Prostate gland (tissue), 2 donors: ENCODE measurements at places on chromosomes 6 and 20.

DNA sequence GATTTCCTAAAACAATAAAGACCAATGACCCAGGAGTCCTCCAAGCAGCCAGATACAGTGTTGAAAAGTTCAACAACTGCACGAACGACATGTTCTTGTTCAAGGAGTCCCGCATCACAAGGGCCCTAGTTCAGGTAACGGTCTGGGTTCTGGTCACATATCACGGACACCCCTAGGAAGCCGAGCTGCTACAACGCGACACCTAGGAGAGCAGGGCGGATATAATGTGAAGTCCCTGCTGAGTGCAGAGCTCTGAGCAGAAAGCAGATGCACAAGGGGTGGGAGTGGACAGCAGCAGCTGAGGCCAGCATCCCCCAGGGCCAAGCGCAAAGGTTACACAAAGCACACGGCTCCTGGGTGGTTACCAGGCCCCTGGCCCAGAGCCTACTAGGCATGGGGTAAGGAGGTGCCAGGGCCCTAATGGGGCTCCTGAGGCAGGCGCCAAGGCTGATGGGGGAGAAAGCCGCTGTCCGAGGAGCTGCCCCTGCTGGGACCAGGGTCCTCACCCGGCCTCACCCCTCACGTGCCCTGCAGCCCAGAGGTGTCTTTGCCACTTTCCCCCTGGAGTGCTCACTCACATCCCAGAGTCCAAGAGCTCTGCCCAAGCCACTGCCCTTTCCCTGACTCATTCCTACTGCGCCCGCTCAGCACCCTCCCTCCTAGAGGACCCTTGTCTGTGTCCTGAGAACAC, 8.4 kb downstream of the CST7 start:
- no peak for DNase-seq

DNA sequence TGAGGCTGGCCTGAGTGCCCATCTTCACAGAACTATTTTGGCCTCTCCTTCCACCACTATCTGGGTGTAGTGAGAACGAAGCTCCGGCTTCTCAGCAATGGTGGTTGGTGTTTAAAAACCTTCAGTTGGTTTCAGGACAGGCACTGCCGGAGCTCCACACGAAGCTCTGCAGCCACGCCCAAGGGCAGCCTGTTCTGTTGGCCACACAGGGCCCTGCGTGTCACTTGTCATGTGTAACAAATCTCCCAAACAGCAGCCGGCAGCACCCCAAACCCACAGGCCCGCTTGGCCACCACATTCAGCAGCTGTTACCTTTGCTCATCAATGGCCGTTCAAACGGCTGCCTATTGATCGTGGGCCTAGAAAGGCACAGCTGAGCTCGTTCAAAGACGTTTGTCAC, 97.5 kb downstream of the ERMARD start:
- no peak for DNase-seq

DNA sequence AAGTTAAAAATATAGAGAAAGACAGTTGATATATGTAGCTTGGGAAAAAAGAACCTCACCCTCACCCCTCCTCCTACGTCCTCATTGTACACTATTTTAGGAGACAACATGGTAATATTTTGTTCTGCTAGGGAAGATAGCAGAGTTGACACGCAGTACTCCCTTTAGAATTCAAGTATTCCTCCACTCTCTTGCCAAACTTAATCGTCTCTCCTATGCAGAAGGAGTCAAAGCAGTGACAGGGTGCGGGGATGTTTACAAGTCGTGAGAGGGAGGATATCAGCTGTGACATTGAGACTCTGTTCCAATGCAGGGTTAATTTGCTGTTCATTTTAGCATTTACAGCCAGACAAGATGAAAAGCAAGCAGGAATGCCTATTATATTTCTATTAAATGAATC, 97.5 kb downstream of the SOBP start:
- no peak for DNase-seq

GRCh38 chr20:25090492-25091429, 8.8 kb upstream of the VSX1 start:
- no peak for DNase-seq

DNA sequence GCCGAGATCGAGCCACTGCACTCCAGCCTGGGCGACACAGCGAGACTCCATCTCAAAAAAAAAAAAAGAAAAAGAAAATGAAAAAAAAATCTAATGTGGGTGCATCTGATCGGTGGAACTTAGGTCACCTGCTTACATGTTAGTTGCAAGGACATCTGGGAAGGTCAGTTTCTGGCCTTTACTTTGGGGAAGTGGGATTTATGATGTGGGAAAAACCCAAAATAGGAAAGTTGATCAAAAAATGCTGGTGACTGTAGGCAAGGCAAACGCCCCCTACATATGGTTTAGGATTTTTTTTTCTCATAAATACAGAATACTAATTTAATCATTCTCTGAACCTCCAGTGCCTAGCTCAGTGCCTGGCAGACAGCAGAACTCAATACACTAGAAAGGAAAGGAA, 69.2 kb upstream of the PIM1 start:
- no peak for DNase-seq

DNA sequence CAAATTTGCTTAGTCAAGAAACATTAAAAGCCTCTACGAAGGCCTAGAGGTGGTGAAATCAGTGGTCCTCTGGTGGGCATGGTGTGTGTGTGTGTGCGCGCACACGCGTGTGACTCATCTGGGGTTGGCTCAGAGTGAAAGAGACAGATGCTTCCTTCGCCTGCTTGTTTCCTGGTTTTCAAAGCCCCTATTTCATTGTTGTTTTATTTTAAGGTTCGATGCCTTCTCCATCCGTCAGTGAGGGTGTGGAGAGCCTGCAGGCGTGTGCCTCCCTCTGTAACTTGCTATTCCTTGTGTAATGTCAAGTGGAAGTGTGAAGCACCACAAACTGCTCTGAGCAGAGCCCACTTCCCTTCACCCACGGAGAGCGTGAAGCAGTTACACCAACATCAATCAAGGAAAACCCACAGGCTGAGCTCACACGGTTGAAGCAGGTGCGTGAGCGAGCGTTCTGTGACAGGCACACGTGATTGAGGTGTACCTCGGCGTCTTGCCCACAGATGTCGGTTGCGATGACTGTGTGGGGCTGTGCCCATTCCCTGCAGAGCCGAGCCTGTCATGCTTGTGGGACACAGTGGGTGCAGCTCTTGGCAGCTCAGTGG, 233.9 kb downstream of the PRL start:
- no peak for DNase-seq

GRCh38 chr6:138205437-138206094, 12.7 kb downstream of the PBOV1 start:
- no peak for DNase-seq

GRCh38 chr6:11992086-11992485, 20.0 kb upstream of the HIVEP1 start:
- no peak for DNase-seq

- DNase-seq, result no peak
Measured at GRCh38 chr20:21003902-21004301, 102.3 kb downstream of the LINC00237 start.

DNA sequence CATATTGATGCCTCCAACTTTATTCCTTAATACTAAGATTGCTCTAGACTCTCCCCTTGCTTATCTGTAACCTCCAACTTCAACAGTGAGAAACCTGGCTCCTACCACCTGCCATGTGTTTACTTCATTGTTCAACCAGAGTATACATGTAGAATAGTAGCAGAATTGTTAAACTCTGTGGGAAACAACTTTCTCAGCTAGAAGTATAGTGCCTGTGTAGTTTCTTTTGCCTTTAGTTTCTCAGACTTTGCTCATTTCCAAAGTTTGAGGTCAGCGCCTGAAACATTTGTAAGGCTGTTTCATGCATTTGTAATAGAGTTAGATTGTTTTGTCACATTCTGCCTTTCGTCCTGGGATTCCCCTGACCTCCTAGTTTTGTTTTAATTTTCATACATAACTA, 34.9 kb upstream of the HECA start:
- DNase-seq, result no peak

- DNase-seq, result no peak
Measured at GRCh38 chr20:37378785-37379598, 33.1 kb downstream of the SRC start.

GRCh38 chr6:133923938-133924593, 29.0 kb upstream of the TBPL1 start:
- peak; percentile 76 for DNase-seq

DNA sequence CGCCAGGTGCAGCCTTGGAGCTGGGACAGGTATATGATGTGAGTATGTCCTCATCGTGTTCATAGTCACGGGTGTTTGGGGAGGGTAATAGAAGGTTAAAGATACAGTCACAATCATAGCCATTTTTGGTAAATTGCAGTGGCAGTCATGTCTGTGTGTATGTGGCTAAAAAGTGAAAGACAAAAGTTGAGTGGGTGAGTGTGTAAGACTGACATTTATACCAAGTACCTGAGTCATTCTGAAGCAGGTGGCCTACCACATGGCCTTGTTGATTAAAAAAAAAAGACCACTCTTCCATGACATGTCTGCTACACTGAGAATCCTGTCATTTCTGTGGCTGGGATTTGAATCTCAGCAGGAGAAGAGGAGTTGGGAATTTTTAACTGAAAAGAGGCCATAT, 181.9 kb downstream of the SCP2D1 start:
- no peak for DNase-seq

GRCh38 chr6:170081556-170081955, 209.3 kb downstream of the DLL1 start:
- DNase-seq, result no peak

DNA sequence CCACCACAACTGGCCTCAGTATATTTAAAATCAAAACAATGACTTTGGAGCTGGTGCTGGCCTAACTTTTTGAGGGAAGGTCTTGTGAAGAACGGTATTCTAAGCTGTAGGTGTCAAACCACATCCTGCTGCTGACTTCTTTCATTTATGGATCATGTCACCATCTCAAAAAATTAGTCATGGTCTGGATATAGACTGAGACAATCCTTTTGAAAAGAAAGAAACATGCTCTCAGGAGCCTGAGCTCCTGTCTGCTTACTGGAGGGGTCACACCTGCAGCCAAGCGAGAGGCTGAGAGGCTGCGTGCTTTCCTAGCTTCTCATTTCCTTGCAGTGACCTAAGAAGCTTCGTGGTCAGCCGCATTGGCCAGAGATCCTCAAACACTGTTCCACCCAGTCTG, 55.2 kb downstream of the TIAM2 start:
- DNase-seq, result no peak

DNA sequence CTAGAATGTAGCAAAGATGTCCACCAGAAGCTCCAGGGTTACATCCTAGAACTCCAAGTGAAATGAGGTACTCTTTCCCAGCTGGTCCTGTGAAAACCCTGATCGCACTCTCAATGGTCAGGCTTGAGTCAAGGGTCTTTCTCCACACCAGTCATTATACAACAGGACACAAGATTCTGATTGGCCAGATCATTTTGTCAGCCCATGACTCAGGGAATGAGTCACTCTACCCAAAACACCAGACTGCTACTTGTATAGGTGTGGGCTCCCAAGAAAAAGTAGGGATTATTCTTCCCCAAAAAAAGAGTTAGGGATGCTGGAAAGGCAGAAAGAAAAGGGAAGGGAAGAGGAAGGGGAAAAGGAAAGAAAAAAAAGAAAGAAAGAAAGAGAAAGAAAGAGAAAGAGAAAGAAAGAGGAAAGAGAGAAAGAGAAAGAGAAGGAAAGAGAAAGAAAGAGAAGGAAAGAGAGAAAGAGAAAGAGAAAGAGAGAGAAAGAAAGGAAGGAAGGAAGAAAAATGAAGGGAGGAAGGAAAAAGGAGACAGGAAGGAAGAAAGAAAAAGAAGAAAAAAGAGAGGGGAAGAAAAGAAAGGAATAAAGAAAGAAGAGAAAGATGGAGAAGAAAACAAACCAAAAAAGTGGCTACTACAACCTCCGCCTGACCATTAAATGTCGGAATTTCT, 30.5 kb downstream of the ANKEF1 start:
- no peak for DNase-seq

DNA sequence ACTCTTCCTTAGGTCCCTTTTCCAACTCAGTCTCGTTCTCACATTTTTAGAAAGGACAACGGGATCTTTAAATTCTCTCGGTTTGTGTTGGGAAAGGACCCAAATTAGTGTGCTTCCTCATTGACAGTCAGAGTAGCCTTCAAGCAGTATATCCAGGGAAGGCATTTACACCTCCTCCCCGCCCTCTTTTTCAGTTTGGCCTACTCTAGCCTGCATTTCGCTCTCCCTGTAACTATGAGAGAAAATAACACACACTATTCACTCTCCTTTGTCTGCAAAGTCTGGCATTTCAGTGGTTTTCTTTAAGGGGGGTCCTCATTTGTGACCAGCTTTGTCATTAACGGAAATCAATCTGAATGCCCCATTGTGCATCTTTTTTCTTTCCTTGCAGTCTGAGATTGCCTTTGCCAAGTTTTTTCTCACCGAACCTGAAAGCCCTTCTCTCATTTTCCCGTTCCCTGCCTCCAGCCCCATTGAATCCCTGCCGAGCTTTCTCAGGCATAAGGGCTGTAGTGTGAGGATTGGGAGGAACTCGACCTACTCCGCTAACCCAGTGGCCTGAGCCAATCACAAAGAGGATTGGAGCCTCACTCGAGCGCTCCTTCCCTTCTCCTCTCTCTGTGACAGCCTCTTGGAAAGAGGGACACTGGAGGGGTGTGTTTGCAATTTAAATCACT, 393 bp upstream of the FABP7 start:
- no peak for DNase-seq

- no peak for DNase-seq
Measured at GRCh38 chr6:66189915-66190314, 482.9 kb upstream of the EYS start.

GRCh38 chr6:139391709-139392108, 17.3 kb upstream of the CITED2 start:
- DNase-seq, result no peak

DNA sequence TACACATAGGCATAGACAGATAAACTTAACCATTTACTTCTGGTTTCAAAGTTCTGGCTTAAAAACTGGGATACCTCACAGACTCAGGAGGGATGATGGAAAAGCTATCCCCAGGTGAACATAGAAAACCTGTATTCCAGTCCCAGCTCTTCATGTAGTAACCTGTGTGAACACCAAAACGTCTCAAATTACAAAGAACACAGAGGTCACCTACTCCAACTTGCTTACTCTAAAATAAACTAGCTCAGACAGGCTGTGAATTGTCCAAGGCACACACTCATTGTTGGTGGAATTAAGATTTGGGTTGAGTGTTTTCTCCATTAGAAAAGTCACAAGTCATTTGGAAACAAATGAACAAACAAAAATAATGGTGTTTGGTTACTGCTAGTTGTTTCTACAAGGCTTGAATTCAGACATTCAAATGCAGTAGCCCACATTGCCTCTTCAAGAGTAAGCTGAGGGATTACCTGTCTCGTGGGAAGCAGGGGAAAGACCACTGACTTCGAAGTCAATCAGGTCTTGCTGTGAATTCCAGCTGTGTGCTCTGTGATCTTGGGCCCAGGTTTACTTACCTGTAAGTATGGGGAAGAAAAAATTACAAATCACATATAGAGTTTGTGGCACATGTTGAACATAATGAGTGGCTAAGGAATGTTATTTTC, 48.2 kb upstream of the LRRC1 start:
- peak; percentile 56 for DNase-seq
